CD4-positive, alpha-beta T cell treated with Interleukin-6 at 100 ng/mL for 8 hours (primary cell): ENCODE measurements at places on chromosomes 4 and X.

DNA sequence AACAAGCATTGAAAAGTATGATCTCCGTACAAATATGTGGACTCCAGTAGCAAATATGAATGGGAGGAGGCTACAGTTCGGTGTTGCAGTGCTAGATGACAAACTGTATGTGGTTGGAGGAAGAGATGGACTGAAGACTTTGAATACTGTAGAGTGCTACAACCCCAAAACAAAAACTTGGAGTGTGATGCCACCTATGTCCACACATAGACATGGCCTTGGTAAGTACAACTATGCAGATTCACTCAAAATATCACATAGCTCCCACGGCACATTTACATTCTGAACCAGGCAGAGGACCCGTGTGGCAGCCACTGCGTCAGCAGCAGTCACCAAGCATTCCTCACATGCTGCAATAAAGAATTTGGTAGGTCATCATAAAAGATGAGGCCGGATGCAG, 41.3 kb downstream of the KLHL5 start:
- DNase-seq: no peak

DNA sequence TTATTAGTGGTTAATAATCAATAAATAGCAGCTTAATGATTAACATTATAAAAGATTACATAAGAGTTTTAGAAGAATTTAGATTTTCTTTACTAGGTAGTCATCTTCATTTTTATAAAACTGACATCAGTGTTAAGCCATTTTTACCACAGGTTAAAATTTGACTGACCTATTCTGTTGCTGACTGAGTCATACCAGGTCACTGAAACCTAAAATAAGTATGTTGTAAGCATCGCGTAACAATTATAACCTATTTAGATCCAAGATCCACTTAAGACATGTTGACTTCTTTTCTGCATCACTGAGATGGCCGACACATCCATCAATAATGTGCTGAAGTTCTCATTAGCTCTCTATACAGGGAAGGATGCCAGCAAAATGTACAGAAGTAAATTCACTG, 36.7 kb downstream of the ARX start:
- DNase-seq: no peak

GRCh38 chr4:8675383-8675782, 82.8 kb downstream of the CPZ start:
- no peak for DNase-seq

DNA sequence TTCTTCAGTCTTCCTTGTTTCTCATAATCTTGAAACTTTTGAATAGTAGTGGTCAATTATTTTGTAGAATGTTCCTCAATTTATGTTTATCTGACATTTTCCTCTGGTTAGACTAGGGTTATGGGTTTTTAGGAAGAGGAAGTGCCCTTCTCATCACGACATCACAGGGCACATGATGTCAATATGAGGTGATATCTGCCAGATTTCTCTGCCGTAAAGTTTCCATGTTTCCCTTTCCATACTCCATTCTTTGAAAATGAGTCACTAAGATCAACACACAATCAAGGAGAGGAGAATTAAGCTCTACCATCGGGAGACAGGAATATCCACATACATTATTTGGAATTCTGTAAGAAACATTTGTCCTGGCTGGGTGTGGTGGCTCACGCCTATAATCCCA, 28.4 kb downstream of the RP2 start:
- no peak for DNase-seq

DNA sequence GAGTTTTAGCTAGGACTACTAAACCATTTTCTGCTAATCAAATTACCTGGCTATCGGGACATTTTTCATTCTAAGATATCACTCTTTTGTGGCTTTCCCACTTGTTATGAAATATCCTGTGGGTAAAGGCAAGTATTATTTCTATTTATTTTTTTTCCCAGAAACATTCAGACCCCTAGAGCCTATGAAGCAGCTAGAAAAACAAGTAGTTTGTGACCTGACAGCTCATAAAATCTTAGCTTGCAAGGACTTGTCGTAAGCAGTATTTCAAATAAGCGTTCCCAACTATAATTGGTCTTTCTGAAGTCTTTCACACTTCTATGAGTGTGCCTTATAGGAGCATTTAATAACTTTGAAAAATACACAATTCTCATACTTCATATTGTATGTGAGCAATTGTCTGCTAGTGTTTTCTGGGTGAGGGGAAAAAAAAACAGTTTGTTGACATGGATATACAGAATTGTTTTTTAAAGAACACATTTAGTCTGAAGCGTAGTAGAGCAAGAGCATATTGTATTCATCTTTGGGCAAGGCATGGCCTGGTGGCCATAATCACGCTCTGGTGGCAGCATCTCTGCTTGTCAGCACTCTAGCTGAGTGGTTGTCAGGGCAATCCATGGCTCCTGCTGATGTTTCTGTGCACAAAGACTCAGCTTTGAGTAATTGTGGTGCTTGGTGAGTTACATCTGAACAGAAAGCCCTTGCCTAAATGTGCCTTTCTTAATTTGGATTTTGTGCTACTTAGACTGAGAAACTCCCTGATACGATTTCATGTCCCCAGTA, 2.6 kb downstream of the MCUB start:
- no peak for DNase-seq

- no peak for DNase-seq
Measured at GRCh38 chr4:66955784-66956183, 589.5 kb downstream of the CENPC start.

DNA sequence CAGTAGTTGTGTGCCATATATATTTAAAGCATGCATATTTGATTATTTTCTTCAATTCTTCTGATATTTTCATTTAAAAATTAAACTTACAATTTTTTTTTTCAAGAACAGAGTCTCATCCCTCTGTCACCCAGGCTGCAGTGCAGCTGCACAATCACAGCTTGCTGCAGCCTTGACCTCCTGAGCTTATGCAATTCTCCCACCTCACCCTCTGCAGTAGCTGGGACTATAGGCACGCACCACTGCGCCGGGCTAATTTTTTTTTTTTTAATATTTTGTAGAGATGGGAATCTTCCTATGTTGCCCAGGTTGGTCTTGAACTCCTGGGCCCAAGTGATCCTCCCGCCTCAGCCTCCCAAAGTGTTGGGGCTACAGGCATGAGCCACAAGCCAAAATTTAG, 5.8 kb upstream of the DCLK2 start:
- DNase-seq: no peak

GRCh38 chrX:72060196-72060920, 71.4 kb downstream of the RTL5 start:
- DNase-seq: no peak

DNA sequence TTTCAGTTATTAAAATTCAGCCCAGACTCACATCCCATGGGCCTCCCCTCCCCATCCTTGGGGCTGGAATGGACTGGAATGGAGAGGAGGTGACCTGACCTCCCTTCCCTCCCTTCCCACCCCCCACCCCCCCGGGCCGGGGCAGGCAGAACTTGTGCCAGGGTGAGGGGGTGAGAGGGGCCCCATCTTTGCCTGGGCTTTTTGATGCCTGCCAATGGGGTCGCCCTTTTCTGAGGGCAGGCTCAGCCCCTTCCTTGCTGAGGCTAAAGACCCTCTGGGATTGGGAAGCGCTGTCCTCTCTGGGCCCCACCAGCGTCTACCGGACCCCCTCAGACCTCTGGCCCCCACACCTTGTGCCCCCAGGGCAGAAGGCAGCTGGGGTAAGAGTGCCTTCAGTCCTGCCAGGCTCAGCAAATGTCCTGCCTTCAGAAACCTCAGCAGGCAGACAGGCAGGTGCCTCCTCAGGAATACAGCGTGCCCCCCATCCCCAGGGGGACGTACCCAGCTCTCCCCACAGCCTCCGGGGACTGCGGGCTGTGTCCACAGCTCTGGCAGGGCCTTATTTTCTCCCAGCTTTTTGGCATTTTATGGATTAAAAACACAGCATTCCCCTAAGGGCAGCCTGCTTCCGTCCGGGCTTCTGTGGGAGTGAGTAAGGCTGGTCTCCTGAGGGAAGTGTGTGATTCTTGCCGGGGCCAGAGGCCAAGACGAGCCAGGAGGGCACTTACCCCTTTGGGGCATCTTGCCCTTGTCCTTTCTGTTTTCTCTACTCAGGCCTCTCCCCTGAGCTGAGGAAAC, 12.6 kb upstream of the CCNQ start:
- DNase-seq: no peak

- no peak for DNase-seq
Measured at GRCh38 chr4:57071326-57071725, 38.9 kb downstream of the IGFBP7 start.

- no peak for DNase-seq
Measured at GRCh38 chrX:97290199-97290598, 406.5 kb downstream of the RPA4 start.

- no peak for DNase-seq
Measured at GRCh38 chr4:159706704-159707103, 603.8 kb downstream of the RAPGEF2 start.

GRCh38 chr4:165355900-165356300, 22.9 kb upstream of the CPE start:
- DNase-seq: no peak

GRCh38 chr4:89364541-89364940, 56.9 kb upstream of the GPRIN3 start:
- no peak for DNase-seq
